Activated CD4-positive, alpha-beta T cell treated with anti-CD3 and anti-CD28 coated beads, Interleukin-2, amount 50 U/mL, for 48 hours (primary cell): ENCODE measurements at places on chromosomes 4 and X.

DNA sequence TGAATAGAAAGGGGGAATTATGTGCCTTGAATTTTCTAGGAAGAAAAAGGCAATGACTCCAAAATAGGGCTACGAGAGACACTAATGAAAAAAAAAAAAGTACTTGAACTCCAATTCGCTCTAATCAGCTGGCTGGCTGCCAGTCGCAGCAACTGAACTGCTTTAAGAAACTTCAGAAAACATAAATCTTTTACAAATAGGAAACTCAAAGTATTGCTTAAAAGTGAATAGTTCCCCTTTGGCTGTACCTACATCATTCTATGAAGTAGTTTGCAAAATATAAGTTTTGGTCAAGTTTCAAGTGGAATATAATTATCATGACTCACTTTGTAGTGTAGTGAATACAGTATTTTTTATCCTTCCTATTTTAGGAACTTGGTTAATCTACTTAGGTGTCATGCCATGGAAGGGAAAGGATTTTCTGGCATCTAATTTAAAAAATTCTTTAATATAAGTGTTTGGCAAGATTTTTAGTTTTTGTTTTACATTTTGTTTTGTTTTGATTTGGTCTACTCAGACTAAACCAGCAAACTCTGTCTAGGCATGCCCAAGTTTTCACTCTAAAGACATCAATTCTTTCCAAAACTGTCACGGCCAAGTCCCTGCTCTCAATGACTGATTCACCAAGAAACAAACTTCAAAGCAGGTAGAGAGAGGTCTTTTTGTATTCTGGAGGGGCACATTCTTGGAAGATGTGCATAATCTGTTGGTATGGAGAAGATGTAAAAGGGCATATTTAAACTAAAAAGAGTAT lies 382.4 kb upstream of the GALNT7 start:
- no peak for DNase-seq

DNA sequence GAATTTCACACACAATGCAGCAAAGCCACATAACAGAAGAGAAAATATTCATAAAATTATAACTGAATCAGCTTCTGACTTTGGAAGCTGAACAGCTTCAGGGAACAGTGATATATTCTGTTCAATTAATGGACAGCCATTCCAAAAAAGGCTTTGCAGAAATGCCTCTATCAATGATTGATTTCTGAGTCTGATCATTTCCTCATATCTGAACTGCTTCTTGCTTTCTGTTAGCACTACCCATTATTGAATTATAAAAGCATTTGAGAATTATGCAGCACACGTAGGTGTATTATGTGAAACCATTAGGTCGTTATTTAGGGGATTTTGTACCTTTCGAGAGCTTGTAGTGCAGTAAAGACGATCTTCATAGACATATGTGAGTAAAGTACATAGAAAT lies 159.6 kb downstream of the STIM2 start:
- DNase-seq, result no peak

DNA sequence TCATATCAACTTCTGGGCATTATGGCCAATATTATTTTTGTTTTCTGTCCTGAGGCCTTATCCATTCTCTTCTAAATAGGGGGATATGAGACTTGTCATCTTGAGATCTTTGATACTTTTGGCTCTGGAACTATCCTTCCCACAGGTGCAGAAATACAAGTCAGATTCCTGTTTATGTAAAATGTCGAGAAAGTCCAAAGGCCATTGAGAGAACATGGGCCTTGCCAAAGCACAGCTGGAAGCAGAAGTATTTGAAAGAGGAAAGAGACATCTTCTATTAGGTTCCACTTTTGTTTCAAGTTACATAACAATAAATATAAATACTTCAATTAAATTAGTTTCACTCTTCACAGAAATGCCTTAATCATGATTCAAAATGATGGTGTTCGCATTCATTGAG lies 20.8 kb upstream of the PRSS48 start:
- no peak for DNase-seq

DNA sequence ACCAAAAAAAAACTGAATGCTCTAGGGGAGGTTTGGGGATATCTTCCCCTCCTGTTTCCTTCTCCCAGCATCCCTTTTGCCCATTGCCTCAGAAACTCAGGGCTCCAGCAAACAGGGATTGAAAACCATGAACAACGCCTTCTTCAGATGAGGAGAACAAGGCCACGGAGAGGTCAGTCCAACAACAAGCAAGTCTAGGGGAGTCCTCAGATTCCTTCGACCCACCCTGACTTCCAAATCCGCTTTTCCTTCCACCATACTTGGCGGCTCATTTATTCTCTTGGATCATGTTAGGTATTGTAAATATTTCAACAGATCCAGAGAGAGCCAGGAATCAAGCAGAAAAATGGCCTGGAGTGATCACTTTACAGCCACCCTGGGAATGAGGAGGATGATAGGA lies 21.9 kb downstream of the REELD1 start:
- DNase-seq, result no peak

DNA sequence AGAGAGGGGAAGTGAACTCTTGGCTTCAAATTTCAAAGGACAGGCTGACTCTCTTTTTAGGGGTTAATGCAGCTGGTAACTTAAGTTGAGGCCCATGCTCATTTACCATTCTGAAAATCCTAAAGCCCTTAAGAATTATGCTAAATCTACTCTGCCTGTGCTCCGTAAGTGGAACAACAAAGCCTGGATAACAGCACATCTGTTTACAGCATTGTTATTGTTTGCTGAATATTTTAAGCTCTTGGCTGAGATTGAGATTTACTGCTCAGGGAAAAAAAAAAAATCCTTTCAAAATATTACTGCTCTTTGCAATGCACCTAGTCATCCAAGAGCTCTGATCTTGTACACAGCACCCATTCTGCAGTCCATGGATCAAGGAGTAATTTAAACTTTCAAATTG lies 17.7 kb downstream of the PPP3CA start:
- no peak for DNase-seq

DNA sequence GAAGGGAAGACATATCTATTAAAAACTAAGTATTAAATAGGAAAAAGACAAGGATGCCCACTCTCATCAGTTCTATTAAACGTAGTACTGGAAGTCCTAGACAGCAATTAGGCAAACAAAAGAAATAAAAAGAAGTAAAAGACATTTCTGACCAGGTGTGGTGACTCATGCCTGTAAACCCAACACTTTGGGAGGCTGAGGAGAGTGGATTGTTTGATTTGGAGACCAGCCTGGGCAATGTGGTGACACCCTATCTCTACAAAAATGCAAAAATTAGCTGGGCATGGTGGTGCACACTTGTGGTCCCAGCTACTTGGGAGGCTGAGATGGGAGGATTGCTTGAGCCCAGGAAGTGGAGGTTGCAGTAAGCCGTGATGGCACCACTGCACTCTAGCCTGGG lies 1071.8 kb downstream of the FAT4 start:
- DNase-seq, result no peak
